ENCODE measurements at places on chromosomes 11 and 22.

- no peak for DNase-seq
Measured at GRCh38 chr11:77249427-77249826, 52.1 kb downstream of the GDPD4 start.

DNA sequence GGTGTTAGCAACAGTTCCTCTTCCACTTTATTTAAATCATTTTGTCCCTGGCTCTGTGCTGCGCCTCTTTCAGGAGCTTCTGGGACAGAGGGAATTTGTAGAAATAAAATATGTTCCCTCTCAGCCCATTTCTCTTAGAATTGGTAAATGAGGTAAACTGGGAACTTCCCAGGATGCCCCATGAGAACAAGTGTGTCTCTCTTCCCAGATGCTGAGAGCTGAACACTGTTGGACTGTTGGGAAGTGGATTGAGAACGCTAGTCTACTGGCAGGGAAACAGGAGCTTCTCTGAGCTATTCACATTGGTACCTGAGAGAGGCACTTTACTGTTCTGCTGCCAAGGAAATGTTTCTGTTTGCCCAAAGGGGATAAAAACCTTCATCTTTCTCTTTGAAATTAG is 4.0 kb downstream of the CRY2 start:
- no peak for DNase-seq

- no peak for DNase-seq
Measured at GRCh38 chr11:18692941-18693760, 5.4 kb upstream of the TMEM86A start.

GRCh38 chr22:35712672-35713071 is 5.0 kb upstream of the APOL5 start:
- no peak for DNase-seq

GRCh38 chr11:130918081-130918480 is 1.8 kb upstream of the SNX19 start:
- DNase-seq, result no peak

DNA sequence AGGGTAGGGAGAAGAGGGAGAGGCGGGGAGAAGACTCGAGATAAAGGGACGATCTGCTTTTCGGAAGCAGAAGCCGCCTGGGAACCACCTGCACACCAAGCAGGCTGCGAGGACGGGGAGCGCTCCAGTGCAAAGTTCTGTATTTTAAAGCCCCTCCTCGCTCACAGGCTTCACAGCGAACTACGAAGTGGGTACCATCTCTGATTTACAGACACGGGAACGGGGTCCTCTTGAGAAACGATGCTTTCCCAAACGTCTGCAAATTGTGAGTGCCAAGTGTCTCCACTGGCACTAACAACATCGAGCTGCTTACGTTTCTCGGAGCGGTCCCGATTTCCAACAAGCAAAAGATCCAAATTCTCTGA is 700 bp upstream of the STX3 start:
- peak; percentile 15 for DNase-seq

- DNase-seq, result no peak
Measured at GRCh38 chr22:49203091-49203858, 624.4 kb downstream of the BRD1 start.

DNA sequence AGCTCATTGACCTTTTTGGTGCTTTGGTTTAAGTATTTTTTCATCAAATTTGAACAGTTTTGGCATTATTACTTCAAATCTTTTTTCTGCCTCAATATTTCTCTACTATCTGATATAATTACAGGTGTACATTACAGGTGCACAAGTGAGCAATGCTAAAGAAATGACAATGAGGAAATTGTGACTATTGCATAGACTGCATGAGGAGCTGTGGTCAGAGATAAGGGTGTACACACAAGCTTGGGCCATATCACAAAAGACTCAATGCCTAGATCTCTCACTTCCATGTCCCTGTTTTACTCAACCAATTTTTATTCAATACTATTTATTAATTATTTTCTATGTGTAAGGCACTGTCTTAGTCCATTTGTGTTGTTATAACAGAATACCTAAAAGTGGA is 251.0 kb upstream of the UBASH3B start:
- DNase-seq, result no peak

DNA sequence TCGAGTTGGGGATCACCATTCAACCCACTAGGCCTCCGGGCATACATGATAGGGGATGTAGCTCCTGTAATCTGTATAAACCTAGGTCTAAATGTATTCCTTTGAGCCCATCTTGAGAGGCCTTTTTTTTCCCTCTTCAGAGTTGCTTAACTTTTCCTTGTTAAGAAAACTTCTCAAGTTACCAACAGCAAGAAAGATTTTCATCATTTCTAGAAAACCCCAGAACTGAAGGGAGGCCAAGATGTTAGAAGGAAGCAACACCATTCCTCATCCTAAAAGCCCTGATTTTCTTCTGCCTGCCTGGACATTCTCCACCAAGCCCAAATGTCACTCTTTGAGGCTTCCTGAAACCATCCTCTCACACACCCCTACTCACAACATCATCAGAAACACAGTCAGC is 79.4 kb downstream of the TMPRSS5 start:
- no peak for DNase-seq

- no peak for DNase-seq
Measured at GRCh38 chr11:19525714-19526113, 186.9 kb upstream of the NAV2 start.

- DNase-seq, result no peak
Measured at GRCh38 chr22:41022470-41023298, 69.7 kb upstream of the EP300 start.

- no peak for DNase-seq
Measured at GRCh38 chr22:17823226-17823625, 49.0 kb upstream of the BID start.

Data from activated CD8-positive, alpha-beta memory T cell treated with anti-CD3 and anti-CD28 coated beads for 48 hours (primary cell).